IMR-90 (cell line): ENCODE measurements at places on chromosomes 5 and 9.

- DNase-seq, result no peak
Observed at GRCh38 chr9:76868897-76869296, 37.0 kb downstream of the PRUNE2 start.

GRCh38 chr5:137737349-137738131 lies 1.7 kb upstream of the KLHL3 start:
- DNase-seq, result peak; percentile 74

GRCh38 chr9:134174073-134174449 lies 9.7 kb upstream of the RNU6ATAC start:
- no peak for DNase-seq

DNA sequence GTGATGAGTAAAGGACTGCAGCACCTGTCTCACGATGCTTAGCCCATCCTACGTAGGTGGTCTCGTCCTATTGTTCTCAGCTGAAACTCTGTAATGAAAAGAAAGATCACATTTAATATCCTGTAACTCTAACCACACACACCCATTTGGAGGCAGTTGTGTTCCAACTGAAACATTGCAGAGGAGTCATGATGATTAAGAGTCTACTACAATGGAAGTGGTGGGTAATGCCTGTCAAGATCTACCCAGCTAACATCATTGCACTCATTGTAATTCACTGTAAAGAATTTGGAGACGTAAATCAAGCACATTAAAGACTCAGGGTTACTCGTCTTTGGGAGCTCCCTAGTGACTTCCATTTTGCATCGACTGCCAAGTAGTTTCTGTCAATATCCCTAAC lies 106.0 kb upstream of the PTPN3 start:
- DNase-seq, result no peak

GRCh38 chr9:88685966-88686365 lies 151.0 kb downstream of the NXNL2 start:
- no peak for DNase-seq

- DNase-seq, result no peak
Observed at GRCh38 chr9:136011376-136011702, 50.2 kb upstream of the UBAC1 start.

- DNase-seq, result no peak
Observed at GRCh38 chr9:126440940-126441339, 114.3 kb downstream of the MVB12B start.

DNA sequence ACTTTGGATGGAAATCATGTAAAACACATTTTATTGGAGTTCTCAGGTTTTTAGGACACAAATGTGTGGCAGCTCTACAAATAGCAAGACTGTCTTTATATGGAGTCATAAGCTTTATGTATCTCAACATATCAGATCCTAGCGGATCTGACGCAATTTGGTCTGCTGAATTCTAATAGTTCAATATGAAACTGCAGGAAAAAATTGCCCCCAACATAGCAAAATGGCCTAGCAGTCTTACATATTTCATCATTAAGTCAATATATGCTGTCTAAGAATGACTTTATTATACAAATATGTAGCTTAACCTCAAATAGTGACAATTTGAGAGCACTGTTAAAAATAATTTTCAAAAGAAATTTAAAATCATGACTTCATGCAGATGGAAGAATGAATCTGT lies 244.3 kb downstream of the TAF11L14 start:
- no peak for DNase-seq

DNA sequence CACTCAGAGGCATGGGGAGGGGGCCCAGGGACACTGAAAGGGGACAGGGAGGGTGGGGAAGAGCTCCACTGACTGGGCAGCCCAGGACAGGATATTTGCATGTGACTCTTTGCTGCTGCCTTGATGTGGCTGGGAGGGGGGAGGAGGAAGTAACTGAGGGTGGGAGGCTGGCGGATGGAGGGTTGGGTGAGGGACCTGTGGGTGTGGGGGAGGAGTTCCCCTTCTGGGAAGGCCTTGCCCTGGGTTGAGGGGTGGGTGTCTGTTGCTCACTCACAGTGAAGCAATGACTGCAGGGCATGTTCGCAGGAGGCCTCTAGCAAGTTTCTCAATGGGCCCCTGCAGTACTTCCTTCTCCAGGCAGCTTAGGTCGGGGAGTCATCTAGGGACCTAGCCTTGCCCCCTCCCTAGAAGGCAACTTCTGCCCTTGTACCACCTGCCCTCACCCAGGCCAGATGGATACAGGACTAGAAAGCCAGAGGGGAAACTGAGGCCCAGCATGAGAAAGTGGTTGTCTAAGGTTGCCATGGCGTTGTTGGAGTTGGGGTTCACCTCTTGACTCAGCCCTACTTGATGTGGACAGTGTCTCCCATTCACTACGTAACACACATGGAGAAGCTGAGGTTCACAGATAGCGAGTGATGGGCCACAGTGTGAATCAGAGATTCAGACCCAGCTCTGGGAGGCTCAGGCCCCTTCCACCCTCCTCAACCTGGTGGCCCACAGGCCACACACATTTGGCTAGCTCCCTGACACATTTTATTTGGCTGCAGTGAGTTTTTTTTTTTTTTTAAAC lies 3.0 kb downstream of the GRK6 start:
- DNase-seq, result no peak

- DNase-seq, result no peak
Observed at GRCh38 chr5:173642191-173642816, 25.9 kb upstream of the BOD1 start.

DNA sequence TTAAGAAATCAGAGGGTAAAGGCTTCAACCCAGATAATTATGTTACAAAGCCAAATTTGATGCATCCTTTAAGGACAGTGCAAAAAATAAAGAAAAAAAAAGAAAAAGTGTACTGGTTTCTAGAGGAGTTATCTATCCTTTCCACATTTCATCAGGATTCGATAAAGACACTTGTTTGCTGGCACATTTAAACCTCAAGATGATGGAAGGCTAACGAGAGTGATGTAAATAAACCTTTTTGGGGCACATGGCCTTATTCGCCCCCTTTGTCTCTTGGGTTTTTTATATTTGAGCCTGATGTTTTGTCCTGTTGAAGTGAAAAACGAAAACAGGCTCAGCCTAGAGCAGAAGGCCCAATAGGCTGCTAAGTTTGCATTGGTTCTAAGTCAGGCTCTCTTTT lies 416.5 kb downstream of the TAF11L14 start:
- DNase-seq, result no peak

- no peak for DNase-seq
Observed at GRCh38 chr9:13450723-13451122, 171.2 kb upstream of the MPDZ start.
